B cell (primary cell): ENCODE measurements at places on chromosomes 16 and 17.

DNA sequence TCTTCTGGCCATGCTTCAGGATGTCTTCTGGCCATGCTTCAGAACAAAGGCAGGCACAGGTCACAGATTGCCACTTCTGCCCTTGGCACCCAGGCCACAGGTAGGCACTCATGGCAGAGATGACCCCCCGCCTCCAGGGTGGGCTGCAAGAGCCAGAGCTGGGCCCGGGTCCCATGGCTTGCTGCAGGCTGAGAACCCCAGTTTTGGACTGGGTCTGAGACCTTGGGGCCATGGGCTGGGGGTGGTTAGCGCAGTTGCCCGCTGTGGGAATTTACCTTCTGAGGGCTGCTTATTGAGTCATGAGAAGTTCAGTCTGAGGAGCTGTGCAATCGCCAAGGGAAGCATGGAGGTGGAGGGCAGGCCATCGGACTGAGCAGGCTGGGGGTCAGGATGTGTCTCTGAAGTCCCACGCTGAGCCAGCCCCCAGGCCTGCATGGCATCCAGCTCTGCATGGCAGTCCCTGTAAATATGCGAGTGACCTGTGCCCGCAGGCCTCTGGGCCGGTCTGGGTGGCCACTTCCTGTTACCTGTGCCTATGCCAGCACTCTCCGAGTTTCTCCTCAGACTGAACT lies 1.7 kb downstream of the ANKRD13B start:
- DNase-seq, result no peak

- DNase-seq, result no peak
Observed at GRCh38 chr16:57878586-57878985, 76.3 kb upstream of the KIFC3 start.

DNA sequence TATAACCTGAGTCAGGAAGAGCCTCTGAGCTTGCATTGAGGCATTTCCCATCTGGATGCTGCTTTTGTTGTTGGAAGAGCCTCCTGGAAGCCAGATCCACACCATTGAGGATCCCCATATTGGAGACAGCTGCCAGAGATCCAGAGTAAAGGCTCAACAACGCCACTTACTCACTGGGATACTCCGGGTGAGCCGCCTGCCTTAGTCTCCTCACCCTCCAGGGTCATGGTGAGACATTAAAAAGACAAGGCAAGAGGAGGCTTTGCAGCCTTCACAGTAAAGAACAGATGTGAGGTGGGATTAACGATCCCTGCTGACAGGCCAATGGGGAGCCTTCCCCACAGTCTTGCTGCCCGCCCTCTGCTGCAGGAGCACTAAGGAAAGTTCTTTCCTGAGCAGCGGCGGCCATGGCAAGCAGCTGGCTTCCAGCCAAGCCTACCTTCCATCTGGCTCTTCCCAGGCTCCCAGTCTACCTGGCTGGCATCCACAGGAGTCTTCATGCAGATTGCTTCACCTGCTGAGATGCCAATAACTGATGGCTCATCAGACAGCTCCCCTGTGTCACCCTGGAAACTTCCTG lies 198.5 kb downstream of the CYLD start:
- no peak for DNase-seq

GRCh38 chr17:7580604-7581575 lies 1.5 kb downstream of the CD68 start:
- peak; percentile 19 for DNase-seq

DNA sequence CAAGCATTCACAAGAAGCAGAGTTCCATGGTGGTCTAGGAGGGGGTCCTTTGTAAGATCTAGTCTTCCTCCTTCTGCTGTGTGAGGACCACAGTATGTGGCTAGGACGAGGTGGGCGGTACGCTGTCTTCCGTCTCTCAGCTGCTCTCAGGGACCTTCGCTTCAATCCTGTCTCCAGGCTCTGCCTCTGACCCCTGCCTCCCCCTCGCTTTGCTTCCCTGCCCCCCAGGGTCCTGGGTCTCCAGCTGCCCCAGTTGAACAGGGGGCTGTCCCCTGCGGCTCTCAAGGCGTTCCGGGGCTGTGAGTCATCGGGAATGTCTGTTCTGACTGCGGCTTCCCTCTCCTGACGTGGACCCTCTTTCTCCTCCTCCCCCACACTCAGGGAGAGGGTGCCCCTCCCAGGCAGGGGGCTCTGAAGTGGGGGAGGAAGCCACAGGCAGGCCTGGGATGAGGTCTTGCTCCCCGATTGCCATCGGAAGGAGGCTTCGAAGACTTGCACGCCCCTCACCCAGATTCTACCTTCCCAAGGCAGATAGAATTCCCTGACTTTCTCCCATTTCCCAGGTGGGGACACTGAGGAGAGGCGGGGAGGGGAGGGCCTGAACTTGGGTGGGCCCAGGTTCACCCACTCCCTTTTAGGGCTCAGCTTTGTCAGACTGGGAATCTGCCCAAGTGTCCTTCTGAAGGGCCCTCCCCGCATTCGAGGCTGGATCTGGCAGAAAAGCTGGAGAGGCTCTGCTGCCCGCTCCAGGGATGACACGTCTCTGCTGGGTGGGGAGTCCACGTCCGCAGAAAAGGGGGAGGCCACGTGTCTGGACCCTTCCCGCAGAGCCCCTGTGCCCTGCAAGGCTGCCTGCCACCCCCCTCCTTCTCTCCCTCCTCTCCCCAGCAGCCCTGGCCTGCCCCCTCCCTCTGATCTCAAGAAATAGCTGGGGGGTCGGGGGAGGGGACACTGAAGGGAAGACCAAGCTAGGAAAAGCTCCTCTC lies 9.1 kb upstream of the COL1A1 start:
- DNase-seq, result no peak

DNA sequence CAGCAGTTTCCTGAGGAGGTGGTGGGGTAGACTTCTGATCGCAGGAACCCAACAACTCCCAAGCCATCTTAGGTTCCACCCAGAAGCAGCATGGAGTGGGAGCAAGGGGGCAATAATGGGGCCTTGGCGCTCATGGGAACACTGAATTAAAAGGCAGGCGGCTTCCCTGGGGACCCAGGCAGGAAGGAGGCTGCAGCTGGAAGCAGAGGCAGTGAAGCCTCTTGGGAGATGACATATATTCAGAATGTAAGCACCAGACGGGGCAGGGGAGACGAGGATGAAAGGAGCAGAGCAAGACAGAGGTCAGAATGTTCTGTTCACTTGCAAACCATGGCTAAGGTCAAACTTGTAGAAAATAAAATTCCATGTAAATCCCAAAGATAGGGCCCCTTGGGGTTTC lies 2.9 kb downstream of the HIGD1B start:
- DNase-seq, result no peak

DNA sequence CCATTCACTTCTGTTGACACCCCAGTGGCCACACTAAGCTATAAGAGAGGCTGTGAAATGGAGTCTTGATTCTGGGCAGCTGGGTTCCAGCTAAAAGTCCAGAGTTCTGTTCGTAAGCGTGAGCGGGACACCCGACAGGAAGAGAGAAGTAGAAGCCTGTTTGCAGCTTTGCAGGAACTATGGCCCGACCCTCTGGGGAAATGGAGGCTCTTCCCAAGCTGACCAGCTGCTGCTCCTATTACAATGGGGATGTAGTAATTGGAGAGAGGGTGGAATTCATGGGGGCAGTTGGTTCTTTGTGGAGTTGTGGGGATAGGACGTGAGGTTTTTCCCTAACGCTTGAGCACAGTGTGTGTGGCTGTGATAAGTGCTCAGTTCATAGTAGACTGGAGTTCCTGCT lies 28.4 kb downstream of the UBALD1 start:
- no peak for DNase-seq

- DNase-seq, result no peak
Observed at GRCh38 chr17:71127416-71127815, 958.1 kb downstream of the KCNJ2 start.

- no peak for DNase-seq
Observed at GRCh38 chr16:86424398-86424797, 85.9 kb upstream of the FOXF1 start.

GRCh38 chr16:85104147-85104546 lies 8.1 kb downstream of the CIBAR2 start:
- no peak for DNase-seq

DNA sequence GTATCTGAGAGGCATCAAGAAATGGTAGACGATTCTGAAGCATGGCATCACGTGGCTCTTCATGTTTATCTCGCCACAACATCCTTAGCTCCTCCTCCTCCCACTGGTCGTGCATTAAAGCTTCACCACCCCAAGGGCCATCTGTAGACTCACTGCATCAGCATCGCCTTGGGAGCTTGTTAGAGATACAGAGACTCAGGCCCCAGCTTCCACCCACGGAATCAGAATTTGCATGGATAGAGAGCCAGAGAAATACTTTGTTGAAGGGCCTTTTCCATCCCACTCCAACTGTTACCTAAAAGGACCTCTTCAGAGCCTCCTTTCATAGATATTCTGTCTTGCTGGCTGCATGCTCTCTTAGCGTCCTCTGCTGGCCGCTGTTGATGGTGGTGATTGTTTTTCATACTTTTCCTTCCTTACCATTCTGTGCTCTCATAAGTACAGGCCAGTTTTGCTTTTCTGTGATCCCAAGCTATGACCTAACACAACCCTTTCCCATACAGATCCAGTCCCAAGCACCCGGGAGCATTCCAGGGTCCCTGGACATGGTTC lies 1049.4 kb upstream of the EEF2KMT start:
- DNase-seq, result no peak

- no peak for DNase-seq
Observed at GRCh38 chr16:8109510-8110369, 480.6 kb downstream of the TMEM114 start.

- DNase-seq, result peak; percentile 64
Observed at GRCh38 chr17:39225308-39225958, at the start of gene STAC2. TSS of gene STAC2 (minus strand) at chr17:39225945. CDS start at chr17:39225502, 443 bp downstream.

DNA sequence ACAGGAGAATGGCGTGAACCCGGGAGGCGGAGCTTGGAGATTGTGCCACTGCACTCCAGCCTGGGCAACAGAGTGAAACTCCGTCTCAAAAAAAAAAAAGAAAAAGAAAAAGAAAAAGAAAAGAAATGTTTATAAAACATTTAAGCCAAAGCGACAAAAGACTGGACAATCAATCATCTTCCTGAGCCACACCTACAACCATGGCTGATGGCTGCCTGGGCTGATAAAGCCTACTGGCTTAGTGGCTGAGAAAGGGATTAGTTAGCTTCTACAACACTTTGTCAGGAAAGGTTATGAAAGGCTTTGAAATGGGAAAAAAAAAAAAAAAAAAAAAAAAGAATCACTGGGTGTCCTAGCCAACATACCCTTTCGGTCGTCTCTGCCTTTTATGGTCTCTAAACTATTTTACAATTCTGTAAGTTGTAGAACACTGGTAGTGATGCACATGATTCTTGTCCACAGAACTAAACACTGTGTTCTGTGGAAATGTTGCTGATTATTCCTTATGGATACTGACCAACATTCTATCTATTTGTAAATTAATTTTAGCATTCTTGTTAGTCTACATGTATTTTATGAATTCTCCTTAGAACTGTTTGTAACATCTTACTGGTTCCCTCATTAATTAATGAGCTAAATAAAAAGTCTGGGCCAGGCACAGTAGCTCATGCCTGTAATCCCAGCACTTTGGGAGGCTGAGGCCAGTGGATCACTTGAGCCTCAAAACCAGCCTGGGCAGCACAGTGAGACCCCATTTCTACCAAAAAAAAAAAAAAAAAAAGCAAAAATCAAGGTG lies 45.5 kb downstream of the ZZEF1 start:
- no peak for DNase-seq

GRCh38 chr17:9805769-9806168 lies 14.4 kb upstream of the DHRS7C start:
- no peak for DNase-seq

- no peak for DNase-seq
Observed at GRCh38 chr16:69839798-69840409, 77.8 kb downstream of the WWP2 start.

GRCh38 chr17:79220713-79221291 lies 146.2 kb downstream of the ENGASE start:
- no peak for DNase-seq

- DNase-seq, result no peak
Observed at GRCh38 chr17:56602292-56603130, 9.0 kb downstream of the NOG start.

GRCh38 chr16:59021751-59022150 lies 287.6 kb upstream of the GOT2 start:
- DNase-seq, result no peak

GRCh38 chr17:61794792-61795191 lies 68.5 kb downstream of the BRIP1 start:
- DNase-seq, result no peak

DNA sequence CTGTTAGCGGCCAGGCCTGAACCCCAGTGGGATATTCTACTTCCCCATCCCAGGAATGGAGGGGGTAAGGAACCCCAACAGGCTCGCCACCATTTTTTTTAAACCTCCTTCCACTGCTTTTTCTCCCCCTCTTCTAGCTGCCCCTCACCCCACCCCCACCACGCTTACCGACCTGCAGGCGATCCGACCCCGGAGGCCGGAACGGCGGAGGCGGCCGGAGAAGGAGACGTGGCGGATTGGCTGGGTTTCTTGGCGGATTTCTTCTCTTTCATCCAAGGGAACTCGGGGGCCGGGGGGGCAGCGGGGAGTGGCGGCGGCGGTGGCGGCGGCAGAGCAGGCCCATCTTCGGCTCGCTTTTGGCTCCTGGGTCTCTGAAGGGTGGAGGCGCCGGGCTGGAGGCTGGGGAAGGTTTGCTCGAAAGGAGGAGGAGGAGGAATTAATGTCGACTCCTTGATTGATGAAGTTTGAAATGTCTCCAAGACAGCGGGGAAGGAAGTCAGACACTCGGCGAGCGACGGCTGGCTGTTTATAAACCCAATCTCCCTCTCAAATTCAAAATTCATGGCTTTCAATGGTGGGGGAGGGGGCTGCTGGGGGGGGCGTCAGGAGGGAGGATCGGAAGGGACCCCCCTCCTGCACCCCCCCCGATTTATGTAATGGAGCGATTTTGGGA lies 424 bp downstream of the HOXB2 start:
- peak; percentile 51 for DNase-seq

DNA sequence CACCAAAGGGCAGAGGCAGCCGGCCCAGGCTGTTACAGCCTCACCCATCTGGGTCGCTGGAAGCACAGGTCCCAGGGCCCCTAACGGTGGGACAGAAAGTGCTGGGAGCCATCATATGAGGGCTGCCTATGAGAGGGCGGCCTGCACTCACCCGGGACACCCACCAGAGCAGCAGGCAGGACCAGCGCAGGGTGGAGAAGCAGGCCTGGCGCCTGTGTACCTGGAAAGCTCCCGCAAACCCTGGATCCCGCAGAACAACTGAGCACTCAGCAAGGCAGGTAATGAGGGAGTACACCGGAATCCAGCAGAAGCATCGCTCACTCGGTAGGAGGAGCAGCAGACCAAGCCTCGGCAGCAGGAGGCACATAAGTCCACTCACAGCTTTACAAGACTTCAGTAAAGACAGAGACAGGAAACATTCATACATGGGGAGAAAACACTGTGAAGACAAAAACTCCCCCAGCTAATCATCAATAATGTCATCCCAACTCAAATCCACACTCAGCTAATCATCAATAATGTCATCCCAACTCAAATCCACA lies 31.5 kb upstream of the C16orf95 start:
- no peak for DNase-seq

- no peak for DNase-seq
Observed at GRCh38 chr16:66926961-66927436, 1.7 kb upstream of the RRAD start.

GRCh38 chr16:27704252-27704651 lies 154.3 kb downstream of the KATNIP start:
- no peak for DNase-seq

GRCh38 chr16:11670171-11671131 lies 2.2 kb downstream of the SNN start:
- peak; percentile 71 for DNase-seq
